ENCODE measurements at places on chromosomes 6 and 20.

DNA sequence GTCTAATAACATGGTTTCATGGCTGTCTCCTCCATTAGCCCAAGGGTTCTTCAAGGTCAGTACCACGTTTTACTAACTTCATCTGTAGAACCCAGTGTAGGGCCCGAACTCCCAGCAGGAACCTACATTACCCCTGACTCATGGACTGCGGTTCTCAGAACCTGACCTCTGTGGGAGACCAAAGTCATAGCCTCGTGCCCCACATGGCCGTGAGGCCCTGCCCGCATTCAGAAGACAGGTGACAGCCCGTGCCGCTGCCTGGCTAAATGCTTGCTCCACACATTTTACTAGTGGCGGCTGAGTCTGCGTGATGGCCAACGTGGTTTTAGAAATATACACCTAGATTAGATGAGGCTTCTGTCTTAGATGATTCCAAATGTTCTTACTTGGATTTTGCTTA is 94.9 kb downstream of the CDH4 start:
- DNase-seq = no peak

- DNase-seq = no peak
These were observed 7.4 kb downstream of the FRMD1 start for GRCh38 chr6:168071620-168072019.

- DNase-seq = no peak
These were observed 23.5 kb upstream of the IRF4 start for GRCh38 chr6:367891-368630.

GRCh38 chr20:2640899-2641298 is 11.5 kb upstream of the NOP56 start:
- DNase-seq = no peak

DNA sequence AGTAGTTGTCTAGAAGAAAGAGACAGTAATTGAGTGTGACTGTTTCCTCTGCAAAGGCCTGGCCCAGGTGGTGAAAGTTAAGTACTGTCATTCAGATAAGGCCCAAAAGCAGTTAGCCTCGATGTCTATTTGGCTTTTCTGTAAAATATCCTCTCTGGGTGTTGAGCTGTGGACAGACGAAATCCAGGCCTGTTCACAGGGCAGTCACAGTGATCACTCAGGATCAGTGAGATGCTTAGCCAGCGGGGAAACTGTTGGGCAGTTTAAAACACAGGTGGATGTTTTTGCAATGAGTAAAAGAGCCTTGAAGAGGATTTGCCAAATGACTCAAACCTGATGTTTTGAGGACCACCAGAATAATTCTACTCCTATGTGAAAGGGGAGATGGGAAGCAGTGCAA is 22.0 kb upstream of the PRDM1 start:
- DNase-seq = no peak

- no peak for DNase-seq
These were observed 532 bp upstream of the SLC35F1 start for GRCh38 chr6:117906507-117906957.

DNA sequence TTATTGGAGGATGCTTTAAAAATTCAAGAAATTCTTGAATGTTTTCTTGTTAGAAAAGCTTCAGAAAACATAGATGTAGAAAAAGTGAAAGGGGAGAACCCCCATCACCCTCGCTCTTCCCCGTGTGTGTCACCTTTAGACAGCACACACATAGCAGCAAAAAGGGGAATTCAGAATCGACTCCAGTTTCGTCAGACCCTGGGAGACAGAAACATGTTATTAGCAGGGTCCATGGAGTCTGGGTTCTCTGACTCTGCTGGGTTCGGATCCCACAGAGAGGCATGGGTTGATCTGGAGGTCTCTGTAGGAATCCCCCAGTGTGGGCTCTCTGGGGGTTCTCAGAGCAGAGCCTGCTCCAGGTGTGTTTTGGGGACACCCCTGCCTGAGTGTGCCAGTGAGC is 43.7 kb downstream of the ARHGAP40 start:
- no peak for DNase-seq

GRCh38 chr6:134267917-134268361 is 50.0 kb downstream of the SGK1 start:
- peak; percentile 66 for DNase-seq

GRCh38 chr20:37627060-37627766 is 66.6 kb upstream of the CTNNBL1 start:
- no peak for DNase-seq

- DNase-seq = no peak
These were observed 133.3 kb upstream of the AHI1 start for GRCh38 chr6:135630789-135631376.

- no peak for DNase-seq
These were observed 243.1 kb upstream of the ECI2 start for GRCh38 chr6:4378319-4378996.

GRCh38 chr6:21582651-21583050 is 10.9 kb upstream of the SOX4 start:
- no peak for DNase-seq

- peak; percentile 40 for DNase-seq
These were observed 7.3 kb downstream of the DNTTIP1 start for GRCh38 chr20:45798935-45799642.

DNA sequence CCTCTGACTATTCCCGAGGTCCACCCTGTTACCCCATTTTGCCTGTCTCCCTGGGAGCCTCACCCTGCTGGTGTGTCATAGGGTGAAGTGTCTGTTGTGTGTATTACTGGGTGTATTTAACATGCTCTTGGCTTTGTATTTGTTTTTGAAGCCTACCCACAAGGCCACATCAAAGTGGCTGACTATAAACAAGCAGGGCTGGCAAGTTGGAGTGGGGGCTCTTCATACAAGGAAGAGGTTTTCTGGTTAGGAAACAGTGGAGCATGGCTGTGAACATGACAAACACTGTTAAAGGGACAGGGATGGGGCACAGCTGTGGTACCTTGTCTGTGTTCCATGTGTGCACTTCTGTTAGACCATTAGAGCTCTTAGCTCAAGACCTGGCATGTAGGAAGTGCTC is 26.3 kb downstream of the HECA start:
- DNase-seq = no peak

GRCh38 chr6:85126485-85127167 is 323.3 kb upstream of the NT5E start:
- peak; percentile 82 for DNase-seq

- no peak for DNase-seq
These were observed 518 bp downstream of the PEX6 start for GRCh38 chr6:42978487-42978838.

- DNase-seq = no peak
These were observed 132.7 kb downstream of the ERMARD start for GRCh38 chr6:169884158-169884557.

DNA sequence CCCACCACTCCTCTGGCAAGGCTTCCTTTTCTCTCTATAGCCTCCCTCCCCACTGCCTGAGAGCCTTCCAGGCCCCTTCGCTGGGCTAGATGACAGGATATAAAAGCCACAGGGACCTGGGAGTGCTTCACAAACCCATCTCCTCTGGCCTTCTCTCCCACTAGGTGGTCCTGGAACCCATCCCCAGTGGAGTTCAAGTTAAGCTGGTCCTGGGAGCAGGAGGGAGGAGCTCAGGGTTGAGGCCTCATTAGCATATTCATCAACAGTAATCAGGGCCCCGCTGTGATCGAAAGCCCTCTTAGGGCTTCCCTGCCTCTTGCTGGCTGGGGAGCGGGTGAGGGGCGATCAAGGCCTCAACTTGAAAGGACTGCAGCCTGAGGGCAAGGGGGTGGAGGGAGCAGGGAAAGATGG is 9.1 kb downstream of the EBF4 start:
- no peak for DNase-seq

DNA sequence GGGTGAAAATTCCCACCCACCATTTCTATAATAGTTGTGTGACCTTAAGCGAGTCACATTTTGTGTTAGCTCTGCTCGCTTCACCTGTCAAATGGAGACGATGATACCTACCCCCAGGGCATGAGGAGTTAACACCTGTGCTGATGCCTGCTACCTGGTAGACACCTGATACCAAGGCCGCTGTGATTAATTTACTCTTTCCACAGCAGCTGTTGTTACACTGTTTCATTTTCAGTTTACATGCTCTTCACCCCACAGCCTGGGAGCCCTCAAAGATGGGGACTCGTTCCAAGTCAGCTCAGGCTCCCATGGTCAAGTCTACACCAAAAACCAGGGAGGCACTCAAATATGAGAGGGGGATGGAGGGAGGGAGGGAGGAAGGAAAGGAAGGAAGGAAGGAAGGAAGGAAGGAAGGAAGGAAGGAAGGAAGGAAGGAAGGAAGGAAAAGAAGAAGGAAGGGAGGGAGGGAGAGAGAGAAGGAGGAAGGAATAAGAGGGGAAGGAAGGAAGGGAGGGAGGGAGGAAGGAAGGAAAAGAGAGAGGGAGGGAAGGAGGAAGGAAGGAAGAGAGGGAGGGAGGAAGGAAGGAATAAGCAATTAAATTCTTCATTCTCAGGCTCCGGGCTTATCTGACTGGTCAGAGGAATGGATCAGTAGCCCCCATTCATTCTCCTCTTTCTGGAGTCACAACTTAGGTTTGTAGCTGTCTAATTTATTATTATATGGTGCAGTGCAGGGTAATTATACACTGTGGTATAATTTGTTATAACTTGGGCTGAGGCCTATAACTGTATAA is 40.9 kb downstream of the PDYN start:
- no peak for DNase-seq

DNA sequence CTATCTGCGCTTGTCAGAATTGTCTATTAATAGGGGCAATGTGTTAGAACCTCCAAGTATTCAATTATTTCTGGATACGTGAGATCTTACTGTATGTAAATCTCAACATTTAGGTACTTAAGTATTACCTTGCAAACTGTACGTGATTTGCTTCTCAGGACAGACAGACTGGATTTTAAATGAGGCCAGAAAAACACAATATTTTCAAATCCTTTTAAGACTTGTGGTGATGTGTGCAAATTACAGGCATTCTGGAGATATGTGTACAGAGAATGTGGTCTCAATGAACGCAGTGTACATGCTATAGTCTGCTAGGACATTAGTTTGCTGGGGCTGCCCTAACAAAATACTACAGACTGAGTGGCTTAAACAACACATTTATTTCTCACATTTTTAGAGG is 16.9 kb downstream of the CCR6 start:
- DNase-seq = no peak

GRCh38 chr20:36633285-36633772 is 12.7 kb downstream of the SLA2 start:
- no peak for DNase-seq

GRCh38 chr6:27178860-27179259 is 68.6 kb upstream of the PRSS16 start:
- no peak for DNase-seq

- no peak for DNase-seq
These were observed 21.9 kb upstream of the TAF8 start for GRCh38 chr6:42028234-42029061.

DNA sequence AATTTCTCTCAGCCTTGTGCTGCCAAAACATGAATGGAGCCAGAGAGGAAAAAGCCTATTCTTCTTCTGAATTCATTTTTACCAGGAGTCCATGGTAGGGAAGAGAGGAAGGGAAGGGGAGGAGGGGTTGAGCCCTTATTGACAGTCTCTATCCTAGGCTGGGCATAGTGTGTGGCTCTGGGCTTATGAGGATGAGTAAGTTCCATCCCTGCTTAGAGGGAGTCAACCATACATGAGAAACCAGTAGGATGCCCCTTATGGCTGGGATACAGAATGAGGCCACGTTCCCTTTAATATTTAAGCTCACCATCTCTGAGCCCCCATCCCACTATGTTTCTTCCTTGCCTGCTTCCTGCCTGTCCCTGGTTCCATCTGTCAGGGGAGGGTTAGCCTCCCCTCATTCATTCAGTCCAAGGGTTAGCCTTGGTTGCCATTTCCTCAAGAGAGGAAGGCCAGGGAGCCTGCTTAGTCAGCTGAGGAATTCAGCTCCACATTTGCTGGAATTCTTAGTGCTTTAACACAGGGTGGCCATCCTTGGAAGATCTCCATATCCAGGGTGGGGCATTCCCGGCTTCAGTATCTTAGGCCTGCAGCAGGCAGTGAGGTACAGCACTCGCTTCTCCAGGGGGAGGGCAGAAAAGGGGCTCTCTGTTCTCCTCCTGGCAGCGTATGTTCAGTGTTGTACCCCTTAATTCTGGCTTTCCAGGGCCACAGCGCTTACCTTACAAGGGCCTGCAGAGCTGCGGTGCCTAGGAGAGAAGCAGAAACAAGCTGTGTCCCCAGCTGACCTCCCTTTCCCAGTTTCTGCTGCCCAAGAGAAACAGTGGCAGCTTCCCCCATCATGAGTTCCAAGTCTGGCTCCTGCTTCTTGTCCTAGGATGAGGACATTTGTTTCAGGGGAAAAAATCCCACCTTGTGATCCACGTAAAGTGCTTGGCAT is 12.5 kb downstream of the SIRT5 start:
- no peak for DNase-seq

DNA sequence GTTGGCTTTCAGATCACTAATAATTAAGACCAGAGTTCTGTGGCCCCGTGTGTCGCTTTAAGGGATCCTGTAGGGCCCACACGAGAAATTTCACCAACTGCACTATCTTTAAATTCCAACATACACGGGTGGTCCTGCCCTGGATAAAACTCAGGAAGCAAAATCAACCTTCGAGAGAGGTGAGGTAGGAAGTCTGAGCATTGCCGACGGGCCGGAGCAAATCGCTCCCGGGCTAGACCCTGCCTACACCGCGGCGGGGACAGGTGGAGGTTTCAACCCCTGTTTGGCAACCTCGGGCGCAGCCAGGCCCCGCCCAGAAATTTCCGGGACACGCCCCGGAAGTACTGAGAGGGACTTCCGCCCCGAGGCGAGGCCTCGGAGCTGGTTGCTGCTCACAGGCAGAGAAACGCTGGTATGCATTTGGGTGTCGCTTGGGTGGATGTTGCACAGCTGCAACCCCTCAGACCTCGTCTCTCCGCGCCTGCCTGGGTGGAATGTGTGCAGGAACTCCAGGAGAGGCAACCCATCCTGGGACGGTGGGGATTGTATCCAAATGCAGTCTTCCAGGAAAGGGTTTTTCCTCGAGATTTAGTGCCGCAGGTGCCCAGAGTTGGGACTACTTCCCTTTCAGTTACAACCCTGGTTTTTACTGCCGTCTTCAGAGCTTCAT is 19.9 kb downstream of the ZKSCAN8 start:
- peak; percentile 78 for DNase-seq

GRCh38 chr6:111237852-111238251 is 150.5 kb downstream of the SLC16A10 start:
- DNase-seq = no peak

DNA sequence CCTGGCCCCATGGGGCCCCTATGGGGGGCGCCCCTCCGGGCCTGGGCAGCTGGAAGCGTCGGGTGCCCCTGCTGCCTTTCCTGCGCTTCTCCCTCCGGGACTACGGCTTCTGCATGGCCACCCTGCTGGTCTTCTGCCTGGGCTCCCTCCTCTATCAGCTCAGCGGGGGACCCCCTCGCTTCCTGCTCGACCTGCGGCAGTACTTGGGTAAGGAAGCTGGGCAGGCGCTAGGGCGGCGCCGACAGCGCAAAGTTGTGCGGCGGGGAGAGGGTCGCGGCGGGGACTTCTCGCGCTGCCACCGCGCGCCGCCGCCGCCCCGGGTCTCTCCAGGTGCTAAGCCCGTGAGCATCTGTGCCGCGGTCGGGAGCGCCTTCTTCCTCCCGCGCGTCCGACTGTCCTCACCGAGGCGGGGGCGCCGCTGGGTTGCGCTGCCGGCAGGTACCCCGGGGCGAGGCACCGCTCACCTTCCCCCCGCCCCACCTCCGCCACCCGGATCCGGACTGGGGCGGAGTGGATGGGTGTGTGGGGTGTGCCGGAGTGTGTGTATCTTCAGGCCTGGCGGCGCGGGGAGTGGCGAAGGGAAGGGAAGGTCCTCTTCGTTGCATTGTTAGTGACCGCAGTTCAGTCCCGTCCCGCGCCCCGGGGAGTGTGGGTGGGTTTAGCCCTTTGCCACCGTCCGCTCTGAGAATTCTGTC is 788 bp downstream of the UST start:
- DNase-seq = no peak

- no peak for DNase-seq
These were observed 4.5 kb upstream of the GATA5 start for GRCh38 chr20:62480318-62480717.

- no peak for DNase-seq
These were observed 77.5 kb upstream of the CD83 start for GRCh38 chr6:14040042-14040441.

Data from SHP77 treated with DMSO at 0.1 percent for 48 hours (cell line).